ENCODE measurements at places on chromosomes 5 and 9. TPM values are rescaled to one million over a fixed set of nuclear protein-coding genes. Genes with fewer than 3 reads are reported as not detected.

DRD1 gene
- total RNA-seq: not detected

THG1L gene
- total RNA-seq: 5.3 TPM

EQTN gene
- total RNA-seq: not detected

DNA sequence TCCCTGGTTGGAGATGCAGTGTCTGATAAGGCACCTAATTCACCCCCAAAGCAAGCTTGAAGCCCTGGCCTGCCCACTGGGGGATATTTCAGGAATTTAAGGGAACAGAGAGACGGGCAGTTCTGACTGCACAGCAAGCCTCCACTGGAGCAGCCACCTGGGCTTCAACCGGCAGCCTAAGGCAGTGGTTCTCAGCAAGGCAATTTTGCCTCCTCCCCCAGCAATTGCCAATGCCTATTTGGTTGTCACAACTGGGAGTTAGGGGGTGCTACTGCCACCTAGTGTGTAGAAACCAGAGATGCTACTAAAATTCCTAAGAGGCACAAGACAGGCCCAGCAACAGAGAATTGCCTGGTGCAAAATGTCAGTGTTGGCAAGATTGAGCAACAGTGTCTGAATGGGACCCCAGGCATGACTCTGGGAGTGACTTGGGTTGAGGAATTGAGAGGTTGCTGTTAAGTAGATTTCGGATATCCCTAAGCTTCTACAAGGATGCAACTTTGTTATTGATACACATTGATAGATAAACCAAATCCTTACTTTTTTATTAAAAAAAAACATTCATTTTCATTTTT is 58.7 kb upstream of the CTSL start:
- no peak for DNase-seq

ZDHHC21 gene
- total RNA-seq: 7.2 TPM

- no peak for DNase-seq
Observed at GRCh38 chr5:132049093-132049492, 11.4 kb upstream of the IL3 start.

DNA sequence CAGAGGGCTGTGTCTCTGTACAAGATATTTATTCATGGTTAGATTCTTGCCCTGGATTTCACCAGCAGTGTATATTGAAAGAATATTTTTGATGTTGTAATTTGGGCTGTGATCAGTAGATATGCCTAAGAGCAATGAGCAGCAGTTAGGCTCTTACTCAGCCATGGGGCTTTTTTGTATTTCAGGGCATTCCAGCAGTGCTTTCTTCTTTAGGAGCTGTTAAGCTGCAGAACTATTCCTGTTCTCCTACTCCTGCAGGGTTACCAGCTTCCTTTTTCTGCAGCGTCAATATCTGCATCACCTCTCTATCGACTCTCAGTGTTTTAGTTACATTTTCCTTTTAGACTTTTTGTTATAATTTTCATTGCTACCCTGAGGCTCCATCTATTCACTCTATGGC is 206.2 kb downstream of the SLCO4C1 start:
- no peak for DNase-seq

DBH gene
- total RNA-seq: not detected

GRCh38 chr9:127199001-127199791 is 65.4 kb upstream of the GARNL3 start:
- peak; percentile 84 for DNase-seq

TMEM174 gene
- total RNA-seq: not detected

DNA sequence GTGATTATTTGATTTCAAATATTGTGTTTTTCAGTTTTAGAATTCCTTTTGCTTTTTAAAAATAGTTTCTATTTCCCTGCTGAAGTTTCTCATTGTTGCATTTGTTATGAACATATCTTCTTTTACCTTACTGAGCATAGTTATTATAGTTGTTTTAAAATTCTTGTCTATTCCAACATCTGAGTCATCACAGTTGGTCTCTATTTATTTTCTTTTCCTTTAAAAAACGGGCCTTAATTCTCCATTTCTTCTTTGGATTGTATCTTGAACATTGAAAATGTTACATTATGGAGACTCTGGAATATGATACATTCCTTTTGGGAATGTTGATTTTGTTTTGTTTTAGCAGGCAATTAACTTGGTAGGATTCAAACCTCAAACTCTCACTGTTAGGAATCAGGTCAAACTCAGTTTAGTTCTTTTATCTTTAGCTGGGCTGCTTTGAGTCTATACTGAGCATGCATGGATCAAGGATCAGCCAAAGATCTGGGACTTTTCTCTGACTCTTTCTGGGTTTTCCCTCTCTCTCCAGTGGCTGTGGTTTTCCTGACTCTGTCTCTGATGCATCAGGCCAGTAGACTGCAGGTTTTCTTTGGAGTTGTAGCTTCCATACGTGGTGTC is 70.3 kb downstream of the TEK start:
- DNase-seq: no peak

GRCh38 chr5:93675460-93676450 is 65.6 kb downstream of the POU5F2 start:
- DNase-seq: no peak

GRCh38 chr5:94595281-94595840 is 23.0 kb downstream of the KIAA0825 start:
- DNase-seq: no peak

DNA sequence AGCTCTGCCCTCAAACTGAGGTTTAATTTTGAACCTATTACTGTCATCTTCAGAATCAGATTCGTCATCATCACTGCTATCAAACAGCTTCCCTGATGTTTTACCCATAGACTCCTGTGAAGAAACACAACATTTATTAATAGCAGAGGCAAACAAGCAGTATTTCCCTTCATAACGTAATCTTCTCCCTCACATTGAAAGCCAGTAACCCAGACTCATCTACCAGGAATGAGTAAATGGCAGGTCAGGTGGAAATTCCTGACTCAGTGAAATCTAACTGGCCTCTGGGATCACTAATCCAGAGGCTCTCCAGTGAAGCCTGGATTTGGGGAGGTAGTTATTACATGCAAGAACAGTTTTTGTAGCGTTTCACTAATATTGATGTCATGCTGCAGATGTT is 14.6 kb downstream of the NOL8 start:
- DNase-seq: no peak

GRCh38 chr5:176711883-176712282 is 64.6 kb downstream of the TSPAN17 start:
- no peak for DNase-seq

LRRC19 gene
- not detected for total RNA-seq

DNA sequence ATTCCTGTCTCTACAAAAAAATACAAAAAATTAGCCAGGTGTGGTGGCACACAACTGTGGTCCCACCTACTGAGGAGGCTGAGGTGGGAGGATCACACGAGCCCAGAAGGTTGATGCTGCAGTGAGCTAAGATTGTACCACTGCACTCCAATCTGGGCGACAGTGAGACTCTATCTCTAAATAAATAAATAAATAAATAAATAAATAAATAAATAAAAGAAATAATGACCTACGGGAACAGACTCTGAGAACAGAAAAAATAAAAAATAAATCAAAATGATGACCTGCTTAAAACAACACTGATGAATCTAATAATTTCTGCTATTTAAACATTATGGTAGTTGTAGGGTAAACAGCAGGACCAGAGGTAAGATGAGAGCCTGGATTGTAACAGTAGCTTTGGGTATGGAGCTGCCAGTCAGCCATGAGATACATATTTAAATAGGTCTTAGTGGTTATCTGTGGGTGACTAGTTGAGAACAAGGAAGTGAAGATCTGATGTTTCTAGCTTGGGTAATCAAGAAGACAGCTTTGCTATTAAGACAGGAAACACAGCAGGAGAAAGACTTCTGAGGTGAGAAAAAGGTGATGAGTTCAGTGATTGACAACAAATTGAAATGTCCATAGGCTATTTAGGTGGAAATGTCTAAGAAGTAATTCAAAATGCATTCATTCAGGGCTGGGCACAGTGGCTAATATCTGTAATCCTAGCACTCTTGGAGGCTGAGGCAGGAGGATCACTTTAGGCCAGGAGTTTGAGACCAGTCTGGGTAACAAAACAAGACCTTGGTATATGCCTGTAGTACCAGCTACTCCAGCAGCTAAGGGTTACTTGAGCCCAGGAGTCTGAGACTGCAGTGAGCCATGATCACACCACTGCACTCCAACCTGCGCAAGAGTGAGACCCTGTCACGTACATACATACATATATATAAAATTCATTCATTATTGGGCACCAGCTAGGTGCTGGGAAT is 11.0 kb downstream of the RNF145 start:
- DNase-seq: no peak

GABRB2 gene
- total RNA-seq: 0.25 TPM

- peak; percentile 26 for DNase-seq
Observed at GRCh38 chr9:133673258-133673655, 37.1 kb downstream of the DBH start.

DNA sequence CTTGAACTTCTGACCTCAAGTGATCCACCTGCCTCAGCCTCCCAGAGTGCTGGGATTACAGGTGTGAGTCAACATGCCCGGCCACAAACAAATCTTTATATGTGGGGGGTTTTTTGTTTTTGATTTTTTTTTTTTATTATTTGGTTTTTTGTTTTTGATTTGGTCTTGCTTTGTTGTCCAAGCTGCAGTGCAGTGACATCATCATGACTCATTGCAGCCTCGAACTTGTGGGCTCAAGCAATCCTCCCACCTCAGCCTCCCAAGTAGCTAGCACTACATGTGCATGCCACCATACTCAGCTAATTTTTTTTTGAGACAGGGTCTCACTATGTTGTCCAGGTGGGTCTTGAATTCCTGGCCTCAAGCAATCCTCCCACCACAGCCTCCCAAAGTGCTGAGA is 42.4 kb downstream of the ALDH7A1 start:
- DNase-seq: no peak

DNA sequence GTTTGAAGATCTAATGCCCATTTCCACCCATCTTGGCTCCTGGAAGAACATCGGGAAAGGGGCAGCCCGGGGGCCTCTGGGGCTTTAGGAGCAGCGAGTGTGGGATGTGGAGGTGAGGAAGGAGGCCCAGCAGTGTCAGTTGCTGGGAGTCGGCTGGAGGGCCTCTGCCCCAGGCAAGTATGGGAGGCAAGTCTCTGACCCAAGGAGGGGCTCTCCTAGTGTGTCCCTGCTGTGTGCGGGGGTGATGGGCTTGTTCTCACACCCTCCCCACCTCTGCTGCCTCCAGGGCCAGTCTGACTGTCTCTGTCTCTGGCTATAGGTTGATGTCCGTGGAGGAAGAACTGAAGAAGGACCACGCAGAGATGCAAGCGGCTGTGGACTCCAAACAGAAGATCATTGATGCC is 129.7 kb downstream of the DAB2IP start:
- no peak for DNase-seq

BTNL3 gene
- total RNA-seq: not detected

GRCh38 chr5:150082374-150082773 is 4.0 kb downstream of the CSF1R start:
- no peak for DNase-seq

- no peak for DNase-seq
Observed at GRCh38 chr5:6135977-6136376, 242.4 kb downstream of the MED10 start.

DNA sequence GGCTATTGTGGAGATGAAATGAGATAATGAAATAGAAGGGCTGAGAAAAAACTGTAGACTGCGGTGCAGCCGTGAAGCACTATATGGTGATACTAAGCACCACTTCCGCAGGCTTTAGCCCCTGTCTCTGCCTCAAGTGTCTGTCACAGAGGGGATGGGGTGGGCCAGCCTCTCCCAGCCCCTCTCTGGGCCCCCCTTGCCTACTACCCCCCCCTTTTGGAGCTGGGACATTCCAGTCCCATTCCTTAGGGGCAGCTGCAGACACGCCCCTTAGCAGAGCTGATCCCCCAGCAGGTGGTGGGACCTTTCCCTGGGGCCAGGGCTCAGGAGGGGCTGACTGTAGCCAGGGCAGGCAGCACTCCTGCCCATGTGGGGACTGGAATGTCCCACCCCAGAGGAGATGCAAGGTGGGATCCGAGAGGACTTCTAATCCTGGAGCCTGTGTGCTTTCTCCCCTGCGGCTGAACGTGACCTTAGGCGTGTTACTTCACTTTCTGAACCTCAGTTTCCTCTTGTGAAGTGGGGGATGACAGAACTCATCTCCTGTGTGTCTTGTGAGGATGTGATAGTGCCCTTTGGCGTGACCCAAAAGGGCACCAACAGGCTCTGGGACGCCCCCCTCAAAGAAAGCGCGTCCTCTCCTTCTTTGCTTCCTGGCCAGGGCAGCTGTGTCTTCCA is 1.9 kb downstream of the N4BP3 start:
- no peak for DNase-seq

GRCh38 chr5:180498378-180498777 is 4.2 kb downstream of the CNOT6 start:
- DNase-seq: no peak

CXCL14 gene
- total RNA-seq: 1.3 TPM

DNA sequence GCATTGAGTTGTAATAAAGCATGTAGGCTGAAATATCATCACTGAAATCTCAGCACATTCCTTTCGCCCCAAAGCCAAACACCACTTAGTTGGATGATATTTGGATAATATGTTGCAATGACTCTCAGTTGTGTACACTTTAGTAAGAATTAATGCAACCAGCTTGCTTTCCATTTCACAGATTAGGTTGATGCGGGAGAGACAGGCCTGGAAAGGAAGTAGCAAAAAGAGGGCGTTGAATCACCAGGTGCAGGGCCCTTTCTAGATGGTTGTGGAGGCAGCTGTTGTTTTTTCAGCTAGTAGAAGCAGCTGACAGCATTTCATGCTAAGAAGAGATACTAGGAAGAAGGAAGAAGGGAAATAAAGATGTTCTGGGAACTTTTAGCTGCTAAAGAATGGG is 30.9 kb downstream of the DMRT3 start:
- no peak for DNase-seq

- no peak for DNase-seq
Observed at GRCh38 chr9:110752766-110753165, 84.2 kb downstream of the MUSK start.

GRCh38 chr5:4817767-4818166 is 322.4 kb upstream of the ADAMTS16 start:
- DNase-seq: no peak

CDC20B gene
- total RNA-seq: not detected

DNA sequence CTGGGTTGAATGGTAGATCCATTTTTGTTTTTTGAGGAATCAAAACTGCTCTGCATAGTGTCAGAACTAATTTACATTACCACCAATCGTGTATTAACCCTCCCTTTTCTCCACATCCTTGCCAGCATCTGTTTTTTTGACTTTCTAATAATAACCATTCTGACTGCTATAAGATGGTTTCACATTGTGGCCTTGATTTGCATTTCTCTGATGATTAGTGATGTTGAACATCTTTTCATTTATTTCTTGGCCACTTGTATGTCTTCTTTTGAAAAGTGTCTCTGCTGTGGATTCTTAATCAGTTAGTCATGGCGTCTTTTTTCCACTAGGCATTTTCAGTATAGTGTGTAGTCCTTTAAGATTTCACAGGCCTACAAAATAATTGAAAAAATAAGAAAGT is 2144.3 kb upstream of the C9orf72 start:
- no peak for DNase-seq

FAM200C gene
- total RNA-seq: 4.3 TPM

DNA sequence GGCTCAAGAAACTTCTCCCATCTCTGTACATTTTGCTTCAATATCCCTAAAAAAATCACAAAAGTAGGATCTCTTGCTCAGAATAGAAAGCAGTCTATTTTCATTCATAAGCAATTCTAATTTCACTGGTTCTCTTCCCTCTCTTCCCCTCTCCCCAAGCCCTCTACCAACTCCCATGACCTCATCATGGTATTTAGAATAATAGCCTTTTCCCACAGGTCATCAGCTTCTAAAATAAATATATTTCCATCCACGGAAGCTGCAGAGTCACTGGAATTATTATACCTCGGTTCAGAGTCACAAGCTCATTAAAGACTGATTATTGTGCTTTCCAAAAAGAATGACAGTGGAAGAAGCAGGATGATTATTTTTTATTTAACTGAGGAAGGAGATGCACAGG is 84.2 kb upstream of the ADRA1B start:
- DNase-seq: no peak

DMRT3 gene
- total RNA-seq: not detected

SCGB3A2 gene
- not detected for total RNA-seq
